HTR-8/SVneo (cell line): ENCODE measurements at places on chromosomes 4 and X.

DNA sequence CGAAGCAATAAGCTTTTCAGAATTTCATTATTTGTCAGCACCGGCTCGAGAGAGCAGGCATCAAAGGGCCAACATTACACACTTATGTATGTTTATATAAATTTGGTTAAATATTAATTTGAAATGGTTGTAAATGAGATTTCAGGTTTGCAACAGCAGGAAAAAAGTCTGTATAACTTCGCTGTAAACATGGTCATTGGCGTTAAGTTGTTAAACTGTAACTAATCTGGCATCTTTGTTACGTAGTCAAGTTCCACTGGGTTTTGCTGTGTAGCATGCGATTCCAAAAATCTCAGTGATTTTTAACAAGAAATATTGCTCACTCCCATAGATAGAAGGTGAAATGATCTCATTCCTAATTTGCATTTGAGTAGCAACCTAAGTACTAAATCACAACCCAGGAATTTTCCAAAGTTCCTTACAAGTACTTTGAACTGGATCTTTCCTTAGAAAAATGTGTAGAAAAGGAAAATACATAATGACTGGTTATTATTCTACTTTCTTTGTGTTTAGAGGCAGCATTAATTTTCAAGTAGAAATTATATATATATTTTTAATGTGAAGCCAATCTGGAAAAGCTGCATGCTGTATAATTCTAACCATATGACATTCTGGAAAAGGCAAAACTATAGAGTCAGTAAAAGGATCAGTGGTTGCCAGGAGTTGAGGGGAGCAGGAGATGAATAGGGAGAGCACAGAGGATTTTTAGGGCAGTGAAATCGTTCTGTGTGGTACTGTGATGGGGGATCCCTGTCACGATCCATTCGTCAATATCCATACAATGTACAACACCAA lies 222.1 kb downstream of the CBR4 start:
- DNase-seq, result no peak

DNA sequence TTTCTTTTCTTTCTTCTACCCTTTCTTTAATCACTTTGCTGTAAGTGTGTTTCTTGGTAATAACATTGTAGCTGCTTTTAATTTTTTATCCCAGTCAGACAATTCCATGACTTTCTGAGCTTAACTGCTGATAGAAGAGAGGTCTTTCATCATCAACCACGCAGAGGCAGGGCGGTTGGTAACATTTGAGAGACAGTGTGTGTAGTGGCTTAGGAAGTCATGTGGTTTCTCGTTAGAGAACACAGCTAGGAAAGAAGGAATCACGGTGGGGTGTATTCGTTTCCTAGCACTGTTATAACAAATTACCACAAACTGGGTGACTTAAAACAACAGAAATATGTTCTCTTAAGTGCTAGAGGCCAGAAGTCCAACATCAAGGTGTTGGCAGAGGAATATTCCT lies 11.5 kb downstream of the PRPS2 start:
- no peak for DNase-seq

DNA sequence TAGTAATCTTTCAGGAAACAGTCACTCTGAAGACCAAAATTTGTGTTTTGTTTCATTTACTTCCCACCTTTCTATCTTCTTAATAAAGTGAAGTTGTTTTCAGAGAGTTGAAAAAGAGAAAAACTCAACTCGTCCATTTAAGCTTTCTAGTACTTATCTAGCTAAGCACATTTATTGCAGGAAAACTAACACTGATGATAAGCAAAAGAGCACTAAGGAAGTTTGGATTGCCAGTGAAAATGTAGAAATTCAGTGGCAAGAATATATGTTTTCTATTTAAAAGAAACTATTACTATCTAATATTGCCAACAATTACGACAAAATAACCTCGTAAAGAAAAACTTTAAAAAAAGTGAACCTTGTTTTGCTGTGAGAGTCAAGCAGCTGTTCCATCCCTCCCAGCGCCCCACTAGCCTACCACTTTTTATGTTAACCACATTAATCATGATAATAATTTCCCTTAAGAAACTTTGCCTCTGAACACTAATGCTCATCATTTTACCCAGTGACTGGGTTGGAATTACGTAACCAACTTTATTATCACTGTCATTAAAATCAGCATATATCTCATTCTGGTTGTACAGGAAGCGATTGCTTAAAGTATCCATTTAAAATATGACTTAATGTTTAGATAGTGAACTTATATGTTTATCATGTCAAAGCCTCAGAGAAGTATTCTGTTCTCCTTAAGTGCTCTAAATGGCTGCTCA lies 24.8 kb downstream of the SPRY1 start:
- no peak for DNase-seq

- DNase-seq, result no peak
Measured at GRCh38 chrX:5417381-5417780, 811.3 kb downstream of the NLGN4X start.

GRCh38 chr4:181443021-181443420 lies 800.2 kb upstream of the TENM3 start:
- no peak for DNase-seq

DNA sequence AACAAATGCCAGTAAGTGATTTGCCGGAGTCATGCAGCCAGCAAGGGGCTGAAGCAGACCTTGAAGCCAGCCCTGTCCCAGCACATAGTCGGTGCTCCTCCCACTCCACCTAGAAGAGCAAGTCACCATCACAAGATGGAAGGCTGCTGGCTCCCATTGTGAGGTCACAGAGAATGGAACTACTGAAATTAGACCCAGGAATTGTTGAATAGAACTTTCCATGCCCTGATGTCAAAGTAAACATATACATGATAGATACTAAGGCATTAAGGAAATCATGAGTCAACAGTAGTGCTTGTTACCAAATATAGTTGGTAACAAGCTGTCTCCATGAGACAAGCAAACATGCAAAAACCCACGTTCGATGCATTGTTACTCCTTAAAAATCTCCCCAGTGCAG lies 177.1 kb upstream of the MID1 start:
- DNase-seq, result no peak

- DNase-seq, result no peak
Measured at GRCh38 chr4:39456946-39457763, 1.6 kb downstream of the RPL9 start.

DNA sequence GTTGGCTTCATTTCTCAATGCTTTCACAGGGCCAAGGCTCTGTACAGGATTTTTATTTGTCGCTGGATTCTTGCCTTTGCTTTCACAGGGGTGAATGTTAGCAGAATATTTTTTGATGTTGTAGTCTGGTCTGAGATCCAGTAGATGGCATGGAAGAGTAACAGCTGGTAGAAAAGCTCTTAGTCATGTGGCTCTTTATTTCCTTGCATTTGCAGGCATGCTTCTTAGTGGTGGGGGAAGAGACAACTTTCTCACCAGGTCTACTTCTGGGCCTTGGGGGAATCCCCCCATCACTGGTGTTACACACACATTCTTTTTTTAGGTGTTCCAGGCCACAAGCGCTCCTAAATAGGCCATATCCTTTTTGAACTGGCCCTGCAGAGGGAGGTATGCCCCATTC lies 58.2 kb upstream of the DKK2 start:
- peak; percentile 0 for DNase-seq

DNA sequence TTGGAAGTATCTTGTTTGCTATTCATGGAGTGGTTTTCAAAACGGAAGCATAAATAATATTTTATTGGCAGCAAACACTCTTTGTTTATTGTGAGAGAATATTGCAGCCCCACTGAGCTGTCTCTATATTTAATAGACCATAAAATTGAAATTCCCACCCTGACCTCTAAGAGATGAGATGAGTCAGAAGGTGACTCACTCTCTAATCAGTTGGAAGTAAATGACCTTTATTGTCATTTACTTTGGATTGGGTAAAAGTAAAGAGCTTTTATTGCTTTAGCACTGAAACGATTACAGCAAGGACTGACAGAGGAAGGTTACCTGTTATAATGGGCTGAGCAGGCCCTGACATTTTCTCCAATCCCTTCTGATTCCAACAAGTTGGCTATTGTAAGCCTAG lies 55.0 kb downstream of the SYTL5 start:
- peak; percentile 6 for DNase-seq

- DNase-seq, result no peak
Measured at GRCh38 chrX:11187001-11187400, 75.9 kb downstream of the HCCS start.

DNA sequence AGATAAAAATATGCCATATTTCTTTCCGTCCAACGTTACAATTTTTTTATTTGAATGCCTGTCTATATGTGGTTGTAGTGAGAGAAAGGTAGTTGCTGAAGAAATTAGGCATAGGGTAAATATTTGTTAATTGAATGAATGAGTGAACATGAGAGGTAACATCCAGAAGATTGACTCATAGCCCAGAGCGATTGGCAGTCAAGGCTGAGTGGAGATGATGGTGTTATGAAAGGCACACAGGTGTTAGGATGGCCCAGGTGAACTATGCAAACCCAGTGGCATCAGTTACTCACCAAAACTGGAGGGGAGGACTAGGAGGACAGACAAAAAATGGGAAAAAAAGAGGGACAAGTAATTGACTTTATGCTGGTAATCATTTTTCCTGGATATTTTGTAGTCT lies 31.7 kb upstream of the SPRY1 start:
- DNase-seq, result no peak

GRCh38 chr4:137124278-137124932 lies 407.9 kb downstream of the PCDH18 start:
- peak; percentile 26 for DNase-seq
